ENCODE measurements at places on chromosomes 1 and 21.

- DNase-seq: peak; percentile 30
Observed at GRCh38 chr21:31554511-31555022, 104.9 kb upstream of the SOD1 start.

DNA sequence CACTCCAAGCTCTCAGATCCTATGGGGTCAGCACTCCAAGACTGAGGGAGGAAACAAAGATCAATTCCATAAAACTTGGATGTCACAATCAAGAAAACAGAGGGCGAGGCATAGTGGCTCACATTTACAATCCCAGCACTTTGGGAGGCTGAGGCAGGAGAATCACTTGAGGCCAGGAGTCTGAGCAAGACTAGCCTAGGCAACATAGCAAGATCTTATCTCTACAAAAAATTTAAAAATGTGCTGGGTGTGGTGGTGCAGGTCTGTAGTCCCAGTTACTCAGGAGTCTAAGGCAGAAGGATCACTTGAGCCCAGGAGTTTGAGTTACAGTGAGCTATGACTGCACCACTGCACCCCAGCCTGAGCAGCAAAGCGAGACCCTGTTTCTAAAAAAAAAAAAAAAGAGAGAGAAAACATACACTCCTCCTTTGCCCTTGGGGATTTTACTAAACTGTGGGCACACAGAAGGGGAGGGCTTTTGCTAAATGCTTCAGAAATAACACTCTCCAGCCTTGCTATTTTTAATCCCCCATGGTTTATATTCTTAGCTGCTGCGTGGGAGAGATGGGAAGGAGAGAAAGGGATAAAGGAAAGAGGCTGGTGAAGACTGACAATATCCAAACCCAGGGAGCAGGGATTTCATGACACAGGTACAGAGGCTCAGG, 18.1 kb downstream of the ARHGEF2 start:
- no peak for DNase-seq

DNA sequence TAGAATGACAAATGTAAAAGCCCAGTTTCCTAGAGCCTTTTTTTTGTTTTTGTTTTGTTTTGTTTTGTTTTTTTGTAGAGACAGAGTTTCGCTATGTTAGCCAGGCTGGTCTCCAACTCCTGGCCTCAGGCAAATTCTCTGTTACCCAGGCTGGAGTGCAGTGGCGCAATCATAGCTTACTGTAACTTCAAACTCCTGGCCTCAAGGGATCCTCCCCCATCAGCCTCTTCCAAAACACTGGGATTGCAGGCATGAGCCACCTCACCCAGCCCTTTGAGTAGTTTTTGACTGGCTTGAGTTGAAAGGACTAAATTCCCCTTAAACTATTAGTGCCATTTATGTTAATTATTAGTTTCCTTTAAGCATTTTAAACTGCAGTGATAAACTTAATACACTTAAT, 28.8 kb upstream of the ZBTB18 start:
- DNase-seq: no peak

DNA sequence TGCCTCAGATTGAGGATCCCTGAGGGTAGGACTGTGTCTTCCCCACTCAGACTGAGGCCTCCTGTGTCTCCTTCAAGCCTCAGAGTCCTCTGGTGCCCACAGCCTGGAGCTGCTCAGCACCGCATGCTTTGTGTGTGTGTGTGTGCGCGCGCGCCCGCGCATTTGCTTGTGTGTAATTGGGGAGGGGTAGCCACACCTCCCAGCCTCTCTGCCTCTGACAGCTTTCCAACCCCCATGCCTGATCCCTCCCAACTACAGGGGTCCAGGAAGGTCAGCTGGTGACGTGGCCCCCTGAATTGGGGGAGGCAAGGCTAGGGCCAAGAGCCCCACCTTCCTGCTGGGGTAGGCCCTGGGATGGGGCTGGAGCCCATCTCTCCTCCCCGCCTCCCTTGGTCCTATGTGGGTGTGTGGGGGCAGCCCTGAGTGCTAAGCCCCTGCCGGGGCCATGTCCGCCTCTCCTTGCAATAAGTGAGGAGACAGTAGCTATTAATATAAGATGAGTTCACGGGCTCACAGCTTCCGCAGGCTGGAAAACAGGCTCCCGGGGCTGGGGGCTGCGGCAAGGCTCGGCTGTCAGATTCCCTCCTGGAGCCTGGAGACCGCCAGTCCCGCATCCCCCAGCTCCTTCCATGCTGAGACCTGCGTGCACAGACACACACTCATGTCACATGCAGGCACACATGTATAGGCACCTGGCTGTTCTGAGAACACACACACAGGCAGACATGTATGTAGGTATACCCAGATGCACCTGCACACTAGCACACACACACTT, 7.0 kb downstream of the GPR3 start:
- DNase-seq: no peak

- no peak for DNase-seq
Observed at GRCh38 chr1:237074371-237075117, 32.6 kb downstream of the RYR2 start.

GRCh38 chr1:179984942-179985341, 30.3 kb downstream of the CEP350 start:
- DNase-seq: no peak

- DNase-seq: no peak
Observed at GRCh38 chr21:42124826-42125570, 53.9 kb downstream of the UMODL1 start.

GRCh38 chr1:31108861-31109260, 43.3 kb upstream of the PUM1 start:
- DNase-seq: no peak

GRCh38 chr1:29696656-29697390, 460.5 kb downstream of the PTPRU start:
- no peak for DNase-seq

GRCh38 chr1:118649369-118650106, 338.6 kb downstream of the TBX15 start:
- DNase-seq: no peak

- no peak for DNase-seq
Observed at GRCh38 chr1:238562341-238562740, 671.6 kb upstream of the ZP4 start.

DNA sequence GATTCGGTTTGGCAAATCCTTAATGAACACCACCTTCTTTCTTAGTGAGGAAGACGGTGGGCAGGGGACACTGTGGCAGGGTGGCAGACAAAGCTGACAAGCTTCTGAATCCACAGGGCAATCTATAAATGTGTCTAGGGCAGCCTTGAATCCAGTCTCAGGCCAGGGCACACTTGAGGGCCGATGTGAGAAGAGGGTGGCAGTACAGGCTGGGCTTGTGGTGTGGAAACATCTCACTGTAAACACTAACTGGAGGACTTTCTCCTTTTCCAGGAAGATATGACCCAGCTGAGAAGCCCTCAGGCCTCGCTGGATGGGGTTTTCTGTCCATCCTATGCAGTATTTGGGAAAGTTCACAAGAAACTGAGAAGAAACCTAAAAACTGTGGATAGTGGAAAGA, 46.5 kb downstream of the PKP1 start:
- DNase-seq: no peak

DNA sequence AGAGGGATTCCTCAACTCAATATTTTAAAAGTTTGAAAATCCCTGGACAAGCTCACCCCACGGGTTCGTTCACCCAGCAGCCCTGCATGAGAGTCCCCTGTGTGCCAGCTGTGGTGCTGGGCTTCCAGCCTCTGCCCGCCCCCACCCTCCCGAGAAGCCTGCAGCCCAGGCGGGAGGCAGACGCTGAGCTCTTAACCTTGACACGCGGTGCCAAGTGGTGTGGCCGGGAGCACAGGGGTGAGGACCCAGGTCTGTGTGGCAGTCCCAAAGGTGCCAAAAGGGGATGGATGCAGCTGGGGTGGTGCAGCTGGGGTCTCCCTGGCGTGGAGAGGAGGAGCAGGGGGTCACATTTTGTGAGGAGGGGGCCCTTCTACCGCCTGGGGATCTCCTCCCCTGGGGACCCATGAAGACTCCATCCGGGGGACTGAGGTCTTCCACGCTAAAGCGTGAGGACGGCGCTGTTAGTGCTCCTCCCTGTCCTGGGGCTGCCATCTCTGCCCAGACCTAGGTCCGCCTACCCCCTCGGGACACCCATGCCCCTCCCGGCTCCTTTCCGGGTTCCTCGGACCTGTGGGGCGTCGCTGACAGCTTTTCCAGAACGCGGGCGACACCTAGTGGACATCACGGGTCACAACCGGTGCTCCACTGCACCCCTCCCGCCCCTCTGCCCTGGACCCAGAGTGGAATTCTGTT, 12.9 kb downstream of the PLA2G2F start:
- DNase-seq: peak; percentile 80

- DNase-seq: no peak
Observed at GRCh38 chr21:45898781-45899180, 82.8 kb upstream of the COL6A1 start.

DNA sequence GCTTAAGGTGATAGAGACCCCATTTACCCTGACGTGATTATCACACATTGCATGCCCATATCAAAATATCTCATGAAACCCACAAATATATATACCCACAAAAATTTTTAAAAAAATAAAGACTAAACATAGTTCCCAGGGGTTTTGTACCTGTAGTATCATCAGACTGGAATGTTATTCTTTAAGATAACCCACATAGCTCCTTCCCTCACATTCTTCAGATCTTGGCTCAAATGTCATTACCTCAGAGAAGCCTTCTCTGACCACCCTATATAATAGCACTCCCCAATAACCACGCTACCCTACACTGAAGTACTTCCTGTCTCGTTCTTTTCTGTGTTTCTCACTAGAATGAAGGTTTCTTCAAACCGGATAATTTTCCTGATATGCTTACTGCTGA, 138.3 kb upstream of the SNX7 start:
- no peak for DNase-seq
